Stimulated activated naive CD8-positive, alpha-beta T cell treated with anti-CD3 and anti-CD28 coated beads, Interleukin-15, amount 100 ng/mL, for 72 hours (primary cell): ENCODE measurements at places on chromosomes 4 and X.

- DNase-seq = no peak
Observed at GRCh38 chr4:156228676-156229075, 275.0 kb upstream of the CTSO start.

DNA sequence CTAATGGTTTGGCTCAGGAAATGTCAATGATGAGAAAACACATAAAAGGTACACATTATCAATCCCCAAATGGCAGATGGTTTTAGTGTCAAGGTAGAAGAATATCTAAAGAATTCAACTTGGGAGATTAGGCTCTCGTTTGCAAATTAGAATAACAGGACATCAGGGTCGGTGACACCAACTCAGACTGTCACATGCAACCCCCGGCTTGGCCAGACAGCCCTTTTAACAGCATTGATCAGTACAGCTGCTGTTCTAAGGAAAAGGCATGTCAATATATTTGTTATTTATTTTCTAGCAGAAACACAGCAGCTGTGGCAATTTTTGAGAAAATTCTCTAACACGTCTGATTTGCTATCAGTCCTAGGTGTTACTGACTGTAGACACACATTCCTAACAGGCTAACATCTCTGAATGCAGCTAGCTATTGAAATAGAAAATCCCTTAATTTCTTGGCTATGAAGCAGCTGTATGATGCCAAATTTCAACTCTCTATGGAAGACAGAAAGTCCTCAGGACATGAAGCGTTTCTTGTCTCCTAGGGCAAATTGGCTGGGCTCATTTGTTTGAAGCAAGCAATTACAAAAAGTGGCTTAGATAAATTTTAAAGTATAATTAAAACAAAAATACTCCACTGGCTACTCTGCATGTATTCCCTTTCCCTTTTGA lies 269.0 kb upstream of the CXXC4 start:
- DNase-seq = no peak

- no peak for DNase-seq
Observed at GRCh38 chr4:14729282-14730000, 272.8 kb upstream of the CPEB2 start.

GRCh38 chr4:119559044-119559647 lies 69.5 kb downstream of the PDE5A start:
- no peak for DNase-seq

DNA sequence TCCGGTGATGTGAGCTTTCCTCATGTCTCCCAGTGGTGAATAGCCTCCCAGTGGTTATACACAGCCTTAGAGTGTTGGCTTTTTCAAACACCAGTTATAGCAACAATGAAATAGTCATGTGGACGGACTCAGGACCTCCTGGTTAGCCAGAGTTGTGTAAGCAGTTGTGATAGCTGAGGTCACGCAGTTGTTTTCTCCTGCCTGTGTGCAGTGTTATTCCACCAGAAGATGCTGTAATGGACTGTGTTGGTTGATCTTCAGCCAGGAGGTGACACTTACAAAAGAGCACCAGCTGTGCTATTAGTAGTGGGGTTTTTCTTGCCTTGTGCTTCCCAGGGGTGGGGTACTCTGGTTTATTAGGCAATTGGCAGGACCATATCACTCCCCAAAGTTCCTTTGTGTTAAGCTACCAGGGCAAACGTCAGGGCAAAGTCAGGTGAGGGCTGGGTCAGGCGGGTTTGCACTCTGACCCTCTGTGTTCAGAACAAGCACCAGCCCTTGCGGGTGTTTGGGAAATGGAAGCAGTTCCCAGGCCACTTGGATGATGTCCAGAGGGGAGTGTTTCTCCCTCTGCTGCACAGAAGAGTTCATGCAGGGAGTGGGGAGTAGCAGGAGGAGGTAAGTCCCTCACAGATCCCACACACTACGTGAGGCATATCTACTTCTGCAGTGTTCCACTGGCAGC lies 252.6 kb downstream of the TMEM47 start:
- DNase-seq = no peak

DNA sequence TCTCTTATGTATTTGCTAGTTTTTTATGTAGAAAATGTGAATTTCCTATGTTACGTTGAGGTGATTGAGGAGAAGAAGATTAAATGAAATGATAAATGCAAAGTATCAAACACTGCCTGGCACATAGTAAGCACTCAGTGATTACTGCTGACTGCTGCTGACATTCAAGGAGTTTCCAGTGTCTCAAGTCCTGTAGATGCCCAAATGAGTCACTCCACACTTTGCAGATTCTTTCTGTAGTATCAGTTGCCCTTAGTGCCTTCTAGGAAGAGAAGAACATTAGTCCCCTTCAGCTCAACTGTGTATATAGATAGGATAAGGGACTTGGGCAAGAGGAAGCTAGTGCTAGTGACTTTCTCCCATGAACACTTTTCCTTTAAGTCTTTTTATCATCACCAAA lies 240.5 kb upstream of the TEX13A start:
- no peak for DNase-seq

DNA sequence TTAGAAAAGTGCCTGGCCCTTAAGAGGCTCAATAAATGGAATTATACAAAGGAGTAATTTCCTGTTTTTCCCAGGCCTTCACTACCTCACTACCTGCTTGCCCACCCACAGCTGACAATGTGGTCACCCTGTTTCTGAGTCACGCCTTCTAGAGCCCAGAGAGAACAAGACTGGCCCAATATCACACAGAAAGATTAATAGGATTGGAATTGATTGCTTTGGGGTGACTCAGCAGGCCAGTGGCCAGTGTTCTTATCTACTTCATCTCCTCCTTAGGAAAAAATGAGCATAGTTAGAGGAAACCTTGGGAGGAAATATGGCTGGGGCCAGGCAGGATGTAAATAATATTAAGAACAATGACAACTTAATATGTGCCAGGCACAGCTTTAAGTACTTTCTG lies 4.5 kb upstream of the FGF16 start:
- no peak for DNase-seq

GRCh38 chr4:95213366-95213765 lies 335.4 kb downstream of the UNC5C start:
- DNase-seq = no peak

- DNase-seq = no peak
Observed at GRCh38 chr4:56321251-56321650, 66.0 kb downstream of the AASDH start.

- peak; percentile 11 for DNase-seq
Observed at GRCh38 chrX:9466124-9466495, 1.3 kb downstream of the TBL1X start.

GRCh38 chr4:76582074-76582816 lies 147.2 kb downstream of the SHROOM3 start:
- DNase-seq = no peak

GRCh38 chr4:84870398-84871163 lies 95.9 kb downstream of the WDFY3 start:
- no peak for DNase-seq

DNA sequence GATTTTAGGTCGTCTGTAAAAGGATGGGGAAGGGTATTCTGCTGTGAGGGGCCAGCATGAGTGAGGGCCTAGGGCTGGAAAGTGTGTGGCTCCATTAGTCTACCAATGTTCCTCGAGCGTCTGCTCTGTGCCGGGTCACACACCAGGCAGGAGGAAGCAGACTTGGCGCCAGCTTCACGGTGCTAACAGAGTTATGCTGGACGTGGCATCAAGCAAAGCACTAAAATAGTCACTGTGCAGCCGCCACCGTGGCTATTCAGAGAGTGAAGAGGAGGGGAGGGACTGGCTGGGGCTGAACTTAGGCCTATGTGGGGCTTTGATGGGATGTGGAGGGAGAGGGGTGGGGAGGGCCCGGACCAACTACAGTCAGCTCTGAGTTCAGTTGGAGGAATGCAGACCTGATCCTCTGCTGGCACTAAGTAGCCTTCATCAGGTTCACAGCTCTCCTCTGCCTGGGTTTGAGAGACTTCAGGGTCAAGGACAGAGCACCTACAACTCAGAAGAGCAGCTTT lies 83.9 kb upstream of the MSX1 start:
- DNase-seq = no peak

DNA sequence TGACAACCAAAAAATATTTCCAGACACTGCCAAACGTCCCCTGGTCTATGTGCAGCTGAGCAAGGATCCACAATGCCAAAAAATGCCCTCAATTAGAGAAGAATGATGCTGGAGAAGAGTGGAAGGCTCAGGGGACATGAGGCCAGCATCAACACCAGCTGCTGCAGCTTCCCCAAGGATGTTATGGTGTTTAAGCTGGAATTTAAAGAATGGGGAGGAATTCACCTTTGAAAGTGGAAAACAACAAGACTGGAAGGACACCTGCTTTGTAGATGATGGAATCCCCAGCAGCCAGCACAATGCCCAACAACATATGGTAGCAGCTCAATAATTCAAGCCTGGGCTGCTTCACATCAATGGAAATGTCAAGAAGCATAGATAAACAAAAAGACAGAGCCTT lies 20.3 kb upstream of the SMPX start:
- no peak for DNase-seq

DNA sequence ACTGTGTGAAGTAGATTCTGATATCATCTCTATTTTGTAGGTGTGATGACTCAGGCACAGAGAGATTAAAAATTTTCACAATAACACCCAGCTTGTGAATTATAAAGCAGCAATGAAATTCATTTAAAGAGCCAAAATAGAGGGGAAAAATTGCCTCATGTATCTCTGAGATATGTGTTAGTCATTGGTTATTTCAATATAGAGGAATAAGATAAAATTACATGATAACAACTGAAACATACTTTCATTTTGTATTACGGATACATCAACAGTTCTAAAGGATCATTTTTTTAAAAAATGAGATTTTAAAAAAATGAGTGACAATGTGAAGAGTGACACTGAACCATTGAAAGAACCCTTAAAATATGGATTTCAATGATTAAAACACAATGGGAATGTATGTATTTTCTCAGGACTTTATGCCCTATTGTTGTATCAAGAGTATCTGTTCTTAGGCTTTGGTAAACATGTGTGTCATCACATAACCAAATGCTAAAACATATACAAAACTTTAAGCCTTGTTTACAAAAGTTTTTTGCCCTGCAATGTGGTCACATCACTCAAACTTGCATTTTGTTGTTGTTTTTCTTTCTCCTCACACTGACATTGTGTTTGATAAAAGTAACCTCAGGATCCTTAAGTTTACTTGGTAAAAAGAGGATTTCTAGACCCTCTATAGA lies 221.3 kb downstream of the ANTXR2 start:
- DNase-seq = no peak

DNA sequence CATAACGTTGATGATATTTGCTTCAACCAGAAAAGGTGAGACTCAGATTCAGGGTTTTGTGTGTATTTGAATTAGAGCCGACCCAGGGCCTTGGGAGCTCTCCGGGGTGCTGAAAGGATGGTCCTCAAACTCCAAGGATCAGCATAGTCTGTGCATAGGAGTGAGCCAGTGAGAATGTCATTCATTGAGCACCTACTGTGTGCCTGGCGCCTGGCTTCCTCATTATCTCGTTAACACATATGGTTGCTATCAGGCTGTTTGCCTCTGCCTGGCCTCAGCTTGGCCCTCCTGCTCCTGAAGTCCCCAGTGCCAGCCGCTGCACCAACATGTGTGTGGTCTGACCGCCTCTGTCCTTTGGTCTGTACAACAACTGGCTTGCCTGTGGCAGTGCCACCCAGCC lies 25.1 kb upstream of the JAKMIP1 start:
- no peak for DNase-seq

DNA sequence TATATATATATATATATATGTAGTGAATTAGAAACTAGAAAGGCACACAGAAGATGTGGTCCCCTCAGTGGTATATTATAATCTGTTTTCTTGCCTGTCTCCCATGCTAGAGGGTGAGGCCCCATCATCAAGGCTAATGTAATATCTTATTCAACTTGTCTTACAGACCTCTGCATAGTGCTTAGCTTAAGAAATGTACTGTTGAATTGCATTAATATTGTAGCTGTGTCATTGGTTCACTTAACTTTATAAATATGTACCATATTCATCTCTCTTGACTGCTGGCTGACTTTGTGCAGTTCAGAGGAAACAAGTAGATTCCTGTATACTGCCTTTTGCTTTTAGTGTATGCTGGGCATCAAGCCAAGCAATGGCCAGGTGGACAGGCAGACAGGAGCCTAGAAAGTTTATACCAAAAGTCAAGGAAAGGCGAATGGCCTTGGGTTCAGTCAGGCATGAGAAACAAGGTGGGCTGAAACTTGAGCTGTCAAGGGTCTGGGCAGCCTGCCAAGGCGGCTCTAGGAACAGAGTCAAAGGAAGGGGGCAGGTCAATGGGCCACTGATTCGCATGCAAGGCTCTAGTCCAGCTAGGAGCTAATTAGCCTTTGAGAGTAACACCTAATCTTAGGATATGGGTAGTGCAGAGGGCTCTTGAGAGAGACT lies 78.8 kb upstream of the LEF1 start:
- no peak for DNase-seq

DNA sequence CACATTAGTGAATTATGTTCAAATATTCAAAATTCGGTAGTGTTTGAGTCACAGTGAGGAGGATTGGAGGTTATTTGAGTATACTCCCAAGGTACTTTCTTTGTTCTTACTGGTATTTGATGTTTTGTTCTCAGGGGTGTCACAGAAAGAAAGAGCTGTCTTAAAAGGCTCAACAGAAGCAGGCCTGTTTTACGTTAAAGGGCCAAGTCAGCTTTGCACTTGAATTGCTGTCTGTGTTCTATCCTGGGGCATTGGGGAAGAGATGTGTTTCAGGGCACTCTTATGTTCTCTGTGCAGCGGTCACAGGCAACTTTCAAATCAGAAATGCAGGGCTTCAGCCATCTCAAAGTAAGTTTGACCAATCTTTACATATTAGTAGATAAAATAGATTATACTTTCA lies 1113.1 kb upstream of the LCORL start:
- no peak for DNase-seq

GRCh38 chrX:135892781-135893180 lies 463 bp downstream of the CT45A10 start:
- DNase-seq = no peak

- no peak for DNase-seq
Observed at GRCh38 chr4:185218312-185218711, 8.9 kb downstream of the SNX25 start.

GRCh38 chr4:188316391-188316790 lies 177.2 kb downstream of the TRIML1 start:
- DNase-seq = no peak

GRCh38 chrX:104166735-104167436 lies 633 bp downstream of the FAM199X start:
- no peak for DNase-seq

- no peak for DNase-seq
Observed at GRCh38 chr4:97121493-97121892, 1021.8 kb downstream of the STPG2 start.

- DNase-seq = no peak
Observed at GRCh38 chr4:24112466-24112865, 222.6 kb upstream of the PPARGC1A start.

- DNase-seq = no peak
Observed at GRCh38 chrX:109347632-109348031, 134.3 kb downstream of the GUCY2F start.

DNA sequence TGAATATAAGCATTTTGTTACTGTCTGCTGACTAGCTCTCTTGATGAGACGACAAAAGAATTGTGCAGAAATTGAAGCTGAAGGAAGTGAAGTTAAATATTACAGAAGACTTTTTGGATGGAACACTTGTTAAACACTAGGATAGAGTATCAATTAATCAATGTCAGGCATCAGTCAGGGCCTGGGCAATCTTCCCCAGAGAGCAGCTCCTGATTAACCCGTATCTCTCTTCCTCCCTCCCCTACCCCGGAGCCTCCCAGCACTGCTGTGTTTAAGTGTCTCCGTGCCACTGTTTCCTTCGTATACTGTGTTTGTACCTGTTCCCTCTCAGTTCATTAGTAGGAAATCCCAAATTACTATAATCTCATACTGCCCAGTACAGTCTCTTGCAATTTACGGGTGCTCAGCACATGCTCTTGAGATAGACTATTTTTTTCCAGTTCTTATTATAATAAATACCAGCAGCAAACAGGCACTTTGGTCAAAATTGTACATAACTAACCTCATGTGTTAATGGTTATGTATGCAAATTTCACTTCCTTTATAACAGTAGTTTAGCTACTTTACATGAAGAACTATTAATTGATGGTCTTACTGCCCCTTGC lies 765.7 kb upstream of the FTHL17 start:
- DNase-seq = no peak
